ENCODE measurements at places on chromosomes 11 and 22.

DNA sequence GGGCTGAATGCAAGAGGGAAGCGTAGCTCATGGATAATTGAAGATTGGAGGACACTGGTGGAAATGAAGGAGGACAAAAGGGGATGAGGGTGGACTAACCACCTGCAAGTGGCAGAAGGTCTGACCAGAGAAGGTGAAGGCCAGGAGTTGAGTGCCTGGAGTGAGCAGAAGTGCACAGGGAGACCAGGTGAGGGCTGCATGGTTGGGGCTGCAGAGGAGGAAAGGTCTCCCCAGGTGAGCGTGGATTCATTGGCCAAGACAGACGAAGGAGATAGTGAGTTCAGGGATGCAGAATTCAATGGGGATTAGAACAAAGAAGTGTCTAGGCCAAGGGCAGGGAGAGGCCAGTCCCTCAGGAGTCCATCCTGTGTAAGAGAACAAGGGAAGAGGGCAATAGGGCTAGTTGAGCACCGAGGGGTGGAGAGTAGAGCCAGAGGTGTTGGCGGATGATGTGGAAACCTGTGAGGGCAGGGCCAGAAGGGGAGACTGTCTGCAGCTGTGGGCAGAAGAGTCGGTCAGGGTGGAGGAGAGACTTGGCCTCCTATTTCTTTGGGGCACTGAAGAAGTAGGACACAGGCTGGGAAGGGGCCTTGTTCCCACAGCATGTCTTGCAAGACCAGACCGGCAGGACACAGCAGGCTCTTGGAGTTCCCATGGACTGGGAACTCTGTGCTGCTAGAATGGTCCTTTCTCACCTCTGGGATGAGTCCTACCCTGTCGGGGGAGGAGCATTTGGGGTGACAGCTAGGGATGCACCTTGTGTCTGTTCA lies 6.7 kb downstream of the TRIM29 start:
- DNase-seq: no peak

GRCh38 chr11:67437082-67437808 lies at the start of gene PTPRCAP:
PTPRCAP (minus strand) TSS chr11:67437682; CDS start chr11:67437619, 63 bp downstream.
- DNase-seq: no peak

DNA sequence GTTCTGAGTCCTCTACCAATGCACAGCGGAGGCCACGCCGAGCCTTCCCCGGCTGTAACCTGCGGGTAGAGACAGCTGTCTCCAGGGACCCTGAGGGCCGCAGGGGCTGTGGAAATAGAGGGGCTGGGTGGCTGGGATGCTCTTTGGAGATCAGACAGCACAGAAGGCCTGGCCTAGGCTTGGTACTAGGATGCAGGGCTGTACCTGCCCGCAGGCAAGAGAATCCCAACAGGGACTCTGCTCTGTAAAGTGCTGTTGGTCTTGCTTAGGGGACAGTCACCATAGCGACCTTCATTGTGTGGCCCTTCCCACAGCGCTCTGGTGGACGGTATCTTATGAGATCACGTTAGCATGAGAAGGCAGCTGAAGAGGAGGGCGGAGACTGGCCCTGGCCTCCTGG lies 11.3 kb upstream of the KCNJ5 start:
- DNase-seq: no peak

GRCh38 chr11:102733232-102733875 lies 8.6 kb upstream of the MMP8 start:
- DNase-seq: no peak

DNA sequence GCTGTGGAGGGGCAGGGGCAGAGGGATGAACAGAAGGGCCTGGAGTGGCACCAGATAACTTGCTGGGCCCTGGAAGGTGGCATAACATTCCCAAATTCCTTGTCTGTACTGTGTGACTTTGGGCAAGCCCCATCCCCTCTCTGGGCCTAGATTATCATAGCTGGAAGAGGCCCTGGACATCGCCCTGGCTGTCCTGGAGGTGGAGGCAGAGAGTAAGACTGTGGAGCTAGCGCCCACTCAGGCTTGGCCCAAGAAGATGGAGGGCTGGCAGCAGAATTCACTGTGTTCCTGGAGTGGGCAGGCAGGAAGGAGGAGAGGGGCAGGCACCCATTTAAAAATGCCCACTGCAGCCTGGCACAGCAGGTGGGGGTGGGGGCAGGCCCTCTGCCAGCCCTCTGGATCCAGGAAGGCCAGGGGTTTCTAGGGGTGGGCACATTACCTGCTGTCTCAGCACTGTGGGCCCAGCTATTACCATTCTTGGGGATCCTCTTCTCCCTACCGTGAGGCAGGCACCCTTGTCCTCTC lies 22.6 kb downstream of the ARHGEF17 start:
- no peak for DNase-seq

- DNase-seq: no peak
These were observed 110.0 kb upstream of the SYN3 start for GRCh38 chr22:33167998-33168790.

- no peak for DNase-seq
These were observed 19.1 kb upstream of the XBP1 start for GRCh38 chr22:28819253-28820096.

DNA sequence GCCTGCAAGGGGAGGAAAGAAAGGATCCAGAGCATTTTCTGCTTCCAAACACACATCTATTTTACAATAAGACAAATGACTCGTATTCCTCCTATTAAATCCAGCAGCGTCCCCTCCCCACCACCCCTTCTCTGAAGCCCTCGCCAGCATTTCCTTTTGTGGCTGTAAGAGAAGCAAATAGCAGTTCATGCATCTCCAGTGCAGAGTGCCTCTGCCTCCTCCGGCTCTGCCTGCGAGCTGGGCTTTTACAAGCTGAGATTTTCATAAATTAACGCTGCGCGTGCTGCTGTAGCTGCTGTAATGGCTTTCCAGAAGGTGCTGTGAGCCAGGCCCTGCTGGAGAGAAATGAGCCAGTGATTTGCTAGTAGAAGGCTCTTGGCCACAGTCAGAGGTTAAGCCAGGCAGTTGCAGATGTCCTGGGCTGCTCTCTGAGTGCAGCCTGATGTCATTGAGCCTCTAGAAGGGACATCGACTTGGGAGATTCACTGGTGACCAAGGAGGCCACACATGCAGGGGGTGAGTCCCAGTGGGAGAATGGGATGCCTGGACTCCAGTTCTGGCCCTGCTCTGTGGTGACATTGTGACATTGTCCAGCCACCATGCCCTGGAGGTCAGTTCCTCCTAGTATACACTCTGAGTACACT lies 134.5 kb upstream of the NAV2 start:
- no peak for DNase-seq

DNA sequence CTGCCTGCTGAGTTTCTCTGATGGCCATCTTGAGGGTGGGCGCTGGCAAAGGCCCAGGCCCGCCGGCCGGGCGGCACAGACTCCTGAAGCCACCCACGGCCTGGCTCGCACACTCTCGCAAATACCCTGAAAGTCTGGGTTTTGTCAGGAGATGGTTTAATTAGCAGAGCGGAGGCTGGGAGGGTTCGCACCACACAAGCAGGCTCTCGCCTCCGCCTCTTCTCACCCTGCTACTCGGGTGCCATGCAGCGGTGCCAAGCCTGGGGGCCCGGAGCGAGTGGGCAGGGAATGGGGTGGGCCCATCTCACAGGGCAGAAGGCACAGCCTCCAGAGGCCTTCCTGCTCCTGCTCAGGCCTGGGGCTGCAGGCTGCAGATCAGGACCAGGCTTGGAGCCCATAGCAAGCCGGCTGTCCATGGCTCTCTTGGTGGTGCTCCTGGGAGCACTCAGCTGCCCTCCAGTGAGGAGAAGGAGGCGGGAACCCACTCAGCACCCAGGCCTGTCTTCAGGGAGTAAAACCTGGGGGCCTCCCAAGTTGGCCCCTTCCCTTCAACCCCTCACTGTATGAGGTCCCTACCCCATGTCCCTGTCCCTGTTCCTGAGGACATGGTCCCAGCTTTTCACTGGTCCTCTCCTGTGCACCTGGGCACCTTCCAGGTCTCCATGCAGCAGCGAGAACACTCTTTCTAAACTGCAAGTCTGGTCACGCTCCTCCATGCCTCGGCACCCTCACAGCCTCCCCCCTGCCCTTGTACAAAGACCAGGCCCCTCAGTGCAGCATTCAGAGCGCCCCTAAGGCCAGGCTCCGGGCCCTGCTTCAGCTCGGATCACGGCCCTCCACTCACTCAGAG lies 62.0 kb downstream of the FLRT1 start:
- no peak for DNase-seq

- DNase-seq: peak; percentile 65
These were observed 25.3 kb downstream of the SCN3B start for GRCh38 chr11:123628936-123629683.

- no peak for DNase-seq
These were observed 74.7 kb downstream of the CHST1 start for GRCh38 chr11:45590743-45591142.

DNA sequence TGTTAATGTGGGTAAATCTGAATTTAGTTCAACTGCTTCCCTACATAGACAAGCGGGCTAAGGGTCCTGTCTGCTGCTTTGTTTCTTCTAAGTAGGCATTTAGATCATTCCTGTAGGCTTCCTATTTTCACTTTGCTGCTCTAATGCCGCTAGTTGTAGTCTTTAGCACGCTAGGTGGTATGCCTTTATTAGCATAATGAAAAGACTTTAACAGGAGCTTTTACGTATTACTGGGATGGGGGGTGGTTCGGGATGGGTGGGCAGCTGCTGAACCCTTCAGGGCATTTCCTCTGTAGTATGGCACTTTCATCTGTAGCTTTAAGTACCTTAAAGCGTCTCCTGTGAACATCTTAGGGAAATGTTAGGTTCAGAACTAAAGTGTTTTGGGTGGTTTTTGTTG lies 85.3 kb downstream of the GGT1 start:
- no peak for DNase-seq

DNA sequence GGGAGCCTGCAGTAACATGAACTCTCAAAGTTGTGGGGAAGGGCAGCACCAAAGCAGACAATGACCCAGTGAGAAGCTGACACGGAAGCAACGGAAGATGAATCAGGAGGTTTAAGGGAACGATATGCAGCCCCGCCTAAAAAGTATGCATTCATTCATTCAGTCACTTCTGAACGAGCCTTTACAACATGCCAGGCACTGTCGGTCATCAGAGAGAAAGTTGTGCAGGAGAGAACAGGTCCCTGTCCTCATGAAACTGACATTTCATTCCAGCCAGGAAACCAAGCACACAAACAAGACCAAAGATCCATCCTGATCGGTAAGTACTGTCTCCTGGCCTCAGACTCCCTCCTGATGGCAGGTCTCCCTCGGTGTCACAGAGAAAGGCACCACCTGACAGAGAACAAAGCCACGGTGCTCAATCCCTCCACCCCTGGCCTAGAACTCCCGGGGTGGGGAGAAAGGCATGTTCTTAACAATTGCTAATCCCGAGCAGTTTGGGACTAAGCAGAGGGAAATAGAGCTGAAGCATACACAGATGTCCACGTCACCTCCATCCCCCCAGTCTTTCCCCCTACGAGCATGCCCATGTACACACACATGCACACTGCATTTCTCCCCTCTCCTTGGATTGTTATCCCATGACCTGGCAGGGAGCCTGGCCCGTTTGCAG lies 49.3 kb downstream of the LRFN4 start:
- no peak for DNase-seq

DNA sequence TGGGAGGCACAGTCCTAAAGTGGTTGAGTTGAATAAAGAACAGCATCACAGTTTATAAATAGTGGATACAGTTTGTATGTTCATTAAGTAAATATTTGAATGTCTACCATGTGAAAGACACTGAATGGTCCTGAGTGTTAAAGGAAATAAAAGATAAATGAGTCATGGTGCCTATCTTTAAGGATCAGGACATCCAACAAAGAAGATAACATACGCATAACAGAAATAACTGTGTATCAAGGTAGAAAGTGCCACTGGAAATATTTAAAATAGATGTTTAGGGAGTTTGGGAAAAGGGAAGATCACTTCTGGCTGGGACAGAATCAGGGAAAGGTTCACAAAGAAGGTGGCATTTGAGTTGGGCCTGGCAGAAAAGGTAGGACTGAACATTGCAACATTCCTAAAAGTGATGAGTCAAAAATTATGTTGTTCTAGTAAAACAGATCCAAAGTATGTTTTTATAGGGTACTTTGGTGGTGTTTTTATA lies 41.5 kb downstream of the CSTPP1 start:
- no peak for DNase-seq

DNA sequence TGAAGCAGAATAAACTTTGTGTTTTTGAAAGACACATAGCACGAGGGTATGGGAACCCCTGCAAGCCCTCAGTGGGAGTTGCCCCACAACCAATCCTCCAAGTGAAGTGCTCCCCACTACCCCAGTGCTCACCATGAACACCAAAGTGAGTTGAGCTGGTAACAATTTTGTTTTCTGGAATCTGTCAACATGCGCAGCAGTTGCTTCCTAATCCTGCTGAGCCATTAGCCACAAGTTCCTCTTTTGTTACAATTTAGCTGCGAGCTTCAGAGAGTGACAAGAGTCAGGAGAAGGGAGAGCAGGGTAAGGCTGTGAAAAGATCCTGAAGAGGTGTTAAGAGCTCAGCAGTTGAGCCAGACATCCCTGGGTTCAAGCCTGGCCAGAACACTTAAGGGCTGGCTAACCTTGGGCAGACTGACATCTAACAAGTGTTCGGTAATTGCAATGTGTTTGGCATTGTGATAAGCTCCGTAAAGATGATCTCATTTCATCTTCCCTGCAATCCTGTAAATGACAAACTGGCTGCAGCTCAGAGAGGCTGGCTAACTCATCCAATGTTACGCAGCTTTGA lies 24.1 kb upstream of the ASPHD2 start:
- DNase-seq: no peak

DNA sequence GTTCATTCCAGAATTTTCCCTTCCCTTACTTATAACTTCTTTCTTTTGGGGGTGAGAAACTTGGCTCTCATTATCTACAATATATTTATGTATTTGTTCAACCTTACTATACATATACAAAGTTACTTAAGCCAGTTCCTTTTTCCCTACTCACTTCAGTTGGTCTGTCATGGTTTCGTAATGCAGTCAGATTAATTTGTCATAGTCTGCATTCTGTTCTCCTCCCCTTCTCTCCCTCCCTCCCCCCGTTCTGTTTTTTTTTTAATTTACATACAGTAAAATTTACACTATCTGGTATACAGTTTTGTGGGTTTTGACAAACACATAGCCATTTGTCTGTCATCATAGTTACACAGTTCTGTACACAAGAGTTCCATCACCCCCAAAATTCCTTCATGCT lies 71.8 kb upstream of the ADORA2A start:
- DNase-seq: no peak

DNA sequence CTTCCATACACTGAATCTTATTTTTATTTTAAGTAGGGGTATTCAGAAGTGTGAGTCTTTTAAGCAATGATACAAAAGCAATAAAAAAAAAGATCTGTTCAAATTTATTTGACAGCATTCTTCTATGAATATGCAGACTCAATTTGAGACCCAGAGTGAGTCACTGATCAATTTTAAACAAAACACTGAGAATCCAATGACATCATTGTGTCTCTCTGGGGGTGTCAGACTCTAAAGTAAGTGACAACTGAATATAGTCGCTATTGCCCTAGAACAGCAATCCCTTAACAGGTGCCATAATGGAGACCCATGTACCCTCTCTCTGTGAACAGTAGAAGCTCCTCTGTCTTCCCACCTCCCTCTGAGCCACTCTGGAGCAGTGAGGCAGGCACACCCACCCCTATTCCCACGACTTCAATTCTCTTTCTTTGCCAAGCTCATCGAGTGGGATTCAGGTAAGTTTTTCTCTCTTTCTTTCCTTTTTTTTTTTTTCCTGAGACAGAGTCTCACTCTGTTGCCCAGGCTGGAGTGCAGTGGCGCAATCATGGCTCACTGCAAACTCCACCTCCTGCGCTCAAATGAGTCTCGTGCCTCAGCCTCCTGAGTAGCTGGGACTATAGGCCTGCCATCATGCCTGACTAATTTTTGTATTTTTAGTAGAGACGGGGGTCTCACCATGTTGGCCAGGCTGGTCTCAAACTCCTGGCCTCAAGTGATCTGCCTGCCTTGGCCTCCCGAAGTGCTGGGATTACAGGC lies 5.1 kb upstream of the RPS3 start:
- DNase-seq: no peak
